ENCODE measurements at places on chromosomes 2 and 18.

DNA sequence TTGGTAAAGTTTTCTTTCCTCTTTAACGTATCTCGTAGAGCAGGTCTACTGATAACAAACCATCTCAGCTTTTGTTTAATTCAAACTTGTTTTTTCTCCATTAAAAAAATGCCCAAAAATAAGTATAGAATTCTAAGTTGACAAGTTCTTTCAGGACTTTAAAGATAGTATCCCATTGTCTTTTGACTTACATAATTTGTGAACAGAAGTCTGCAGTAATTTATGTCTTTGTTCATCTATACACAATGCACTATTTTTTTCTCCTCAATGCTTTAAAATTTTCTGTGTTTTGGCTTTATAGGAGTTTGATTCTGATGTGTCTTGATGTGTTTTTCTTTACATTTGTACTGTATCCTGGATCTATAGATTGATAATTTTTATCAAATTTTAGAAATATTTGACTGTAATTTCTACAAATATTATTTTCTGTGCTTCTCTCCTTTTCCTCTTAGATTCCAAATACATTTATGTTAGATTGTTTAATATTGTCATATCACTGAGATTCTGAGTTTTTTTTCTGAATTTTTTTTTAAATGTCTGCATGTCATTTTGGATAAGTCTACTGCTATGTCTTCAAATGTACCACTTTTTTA, 143.3 kb downstream of the FTCDNL1 start:
- DNase-seq, result no peak

DNA sequence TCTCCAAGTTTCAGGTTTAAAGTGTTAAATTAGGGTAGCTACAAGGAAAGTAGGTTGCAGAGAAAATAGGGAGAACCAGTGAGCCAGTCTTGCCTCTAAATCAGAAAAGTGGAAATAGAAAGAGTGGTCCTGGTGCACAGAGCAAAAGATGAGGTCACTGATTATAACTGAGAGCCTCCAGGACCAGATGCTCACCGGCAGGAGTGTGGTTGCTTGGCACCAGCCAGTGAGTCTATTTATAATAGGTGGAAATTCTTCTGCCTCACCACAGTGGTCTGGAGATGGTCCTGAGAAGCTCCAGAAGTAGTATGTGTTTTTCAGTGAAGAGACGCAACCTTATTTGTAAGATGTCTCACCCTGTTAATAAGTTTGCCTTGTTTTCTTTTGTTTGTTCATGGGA, 373.9 kb upstream of the KCNJ3 start:
- DNase-seq, result no peak

DNA sequence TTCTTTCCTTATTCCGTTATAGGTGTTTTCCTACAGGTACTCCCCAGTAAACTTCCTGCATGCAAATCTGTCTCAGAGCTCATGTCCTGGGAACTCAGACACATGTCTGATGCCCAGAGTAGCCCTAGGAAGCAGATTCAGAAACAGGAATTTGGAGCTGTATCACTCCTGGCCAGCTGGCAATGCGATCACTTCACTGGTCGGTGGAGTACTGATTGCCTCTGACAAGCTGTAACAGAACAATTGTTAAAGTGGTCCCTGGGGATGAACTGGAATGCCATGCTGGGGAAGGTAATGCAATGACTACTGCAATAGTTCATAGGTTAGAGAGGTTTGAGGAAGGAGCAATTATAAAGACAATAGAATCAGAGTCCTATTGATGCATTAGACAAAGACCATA, 131.6 kb upstream of the DOCK10 start:
- no peak for DNase-seq

GRCh38 chr2:25566694-25567093, 106.7 kb downstream of the DTNB start:
- no peak for DNase-seq

- DNase-seq, result no peak
Measured at GRCh38 chr18:58396966-58397365, 231.9 kb downstream of the ALPK2 start.

GRCh38 chr2:184316921-184317320, 281.4 kb upstream of the ZNF804A start:
- DNase-seq, result no peak

DNA sequence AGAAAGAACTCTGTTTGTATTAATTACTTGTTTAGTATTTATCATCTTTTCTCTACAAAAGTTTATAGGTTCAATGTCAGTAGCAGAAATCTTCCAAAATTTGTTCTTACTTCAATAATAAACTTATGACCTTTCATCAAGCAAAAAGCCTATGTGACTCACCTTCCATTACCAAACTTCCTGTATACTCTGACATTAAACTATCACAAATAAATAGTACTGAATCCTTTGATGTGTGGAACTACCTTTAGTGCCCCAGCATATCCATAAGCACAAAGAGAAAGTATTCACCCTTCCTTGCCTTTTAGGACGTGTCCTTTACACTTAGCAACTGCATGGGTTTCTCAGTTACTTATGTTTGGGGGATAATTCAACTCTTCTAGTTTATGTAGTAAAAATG, 166.0 kb downstream of the EHBP1 start:
- no peak for DNase-seq

GRCh38 chr18:2627821-2628276, 27.7 kb upstream of the SMCHD1 start:
- DNase-seq, result no peak

- no peak for DNase-seq
Measured at GRCh38 chr2:205714058-205714776, 31.9 kb downstream of the NRP2 start.

All from stimulated activated CD4-positive, alpha-beta T cell treated with anti-CD3 and anti-CD28 coated beads, Interleukin-4, amount 100 ng/mL, for 1 hour (primary cell).